SW480 (cell line): ENCODE measurements at places on chromosomes 3 and 15.

DNA sequence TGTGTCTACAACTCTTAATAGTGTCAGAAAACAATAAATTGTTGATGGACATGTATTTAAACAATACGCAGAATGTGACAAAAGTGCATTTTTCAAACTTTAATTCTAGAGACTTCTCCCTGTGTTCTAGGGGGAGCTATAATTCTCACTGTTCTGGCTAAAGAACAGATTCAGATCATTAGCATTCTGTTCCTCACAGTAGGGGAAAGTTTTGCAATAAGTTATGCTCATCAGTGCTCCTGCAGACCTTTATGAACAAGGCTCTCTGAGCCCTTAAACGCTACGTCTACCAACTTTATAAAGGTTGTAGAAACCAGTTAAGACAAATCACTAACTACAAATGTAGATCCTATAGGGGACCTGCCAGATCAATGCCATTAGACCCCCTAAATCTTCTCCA is 444.2 kb downstream of the SQOR start:
- no peak for DNase-seq

DNA sequence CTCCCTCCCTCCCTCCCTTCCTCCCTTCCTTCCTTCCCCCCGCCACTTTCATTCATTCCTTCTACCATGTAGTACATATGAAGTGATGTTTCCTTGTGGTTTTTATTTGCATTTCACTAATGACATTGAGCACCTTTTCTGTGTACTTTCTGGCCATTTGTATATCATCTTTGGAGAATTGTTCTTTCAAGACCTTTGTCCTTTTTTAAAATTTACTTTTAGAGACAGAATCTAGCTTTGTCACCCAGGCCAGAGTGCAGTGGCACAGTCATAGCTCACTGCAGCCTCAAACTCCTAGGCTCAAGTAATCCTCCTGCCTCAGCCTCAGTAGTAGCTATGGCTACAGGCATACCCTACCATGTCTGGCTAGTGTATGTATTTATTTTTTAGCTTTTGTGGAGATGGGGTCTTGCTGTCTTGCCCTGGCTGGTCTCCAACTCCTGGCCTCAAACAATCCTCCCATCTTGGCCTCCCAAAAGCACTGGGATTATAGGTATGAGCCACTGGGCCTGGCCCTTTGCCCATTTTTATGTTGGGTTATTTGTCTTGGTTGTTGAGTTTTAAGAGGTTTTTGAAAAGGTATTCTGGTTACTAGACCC is 42.0 kb upstream of the CTDSPL2 start:
- DNase-seq: no peak

DNA sequence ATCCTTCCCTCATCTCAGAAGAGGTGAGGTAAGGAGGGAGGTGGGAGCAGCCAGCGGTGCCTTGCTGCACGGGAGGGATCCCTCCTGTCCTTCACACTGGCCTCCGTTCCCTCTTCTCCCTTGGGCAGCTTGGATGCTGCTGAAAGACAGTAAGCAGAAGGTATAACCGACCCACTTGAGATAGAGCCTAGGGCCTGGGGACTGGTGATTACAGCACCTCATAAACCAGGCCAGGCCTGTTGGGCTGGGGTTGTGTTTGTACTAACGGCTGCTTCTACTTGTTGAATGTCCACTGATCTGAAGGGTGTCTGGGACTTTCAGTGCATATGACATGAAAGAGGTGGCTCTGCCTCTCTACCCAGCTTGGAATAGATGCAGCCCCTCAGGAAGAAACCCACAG is 25.0 kb downstream of the SEMA6D start:
- DNase-seq: no peak

- no peak for DNase-seq
Measured at GRCh38 chr3:150317469-150317868, 90.6 kb upstream of the TSC22D2 start.

DNA sequence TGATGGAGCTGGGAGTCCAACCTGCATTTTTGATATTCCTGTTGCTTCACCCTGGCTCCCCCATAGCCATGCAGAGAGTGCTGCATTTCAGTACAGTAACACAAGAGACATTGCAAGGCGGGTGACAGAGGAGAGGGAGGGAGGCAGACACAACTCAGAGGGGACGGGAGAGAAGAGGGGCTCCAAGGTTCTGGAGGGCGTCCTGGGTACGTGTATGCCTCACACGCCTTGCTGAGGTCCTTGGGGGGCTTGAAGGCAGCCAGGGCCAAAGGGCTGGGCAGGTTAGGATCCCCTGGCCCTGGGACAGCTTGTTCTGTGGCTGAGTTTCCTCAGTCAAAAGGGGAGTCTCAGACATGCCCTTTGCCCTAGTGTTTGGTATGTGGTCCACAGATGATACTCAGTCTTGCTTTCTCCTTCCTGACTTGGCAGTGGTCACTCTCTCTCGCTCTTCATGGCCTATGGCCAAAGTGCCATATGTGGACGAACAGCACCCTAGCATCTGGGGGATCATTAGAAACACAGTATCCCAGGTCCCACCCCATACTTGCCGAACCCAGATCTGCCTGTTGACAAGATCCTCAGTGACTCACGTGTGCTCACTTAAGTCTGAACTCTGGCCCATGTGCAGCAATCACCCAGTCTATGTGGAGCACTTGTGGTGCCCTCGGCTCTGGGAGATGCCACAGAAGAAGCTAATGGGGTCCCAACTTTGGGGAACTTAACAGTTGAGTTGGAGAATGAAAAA is 52.9 kb downstream of the FGD5 start:
- no peak for DNase-seq

GRCh38 chr3:13150624-13151023 is 77.4 kb upstream of the IQSEC1 start:
- no peak for DNase-seq

GRCh38 chr15:73021139-73021621 is 31.1 kb upstream of the NEO1 start:
- no peak for DNase-seq
